ENCODE measurements at places on chromosomes 1 and 21.
A peak's percentile ranks its signal among the peaks of the same experiment; 100 is the strongest.

DNA sequence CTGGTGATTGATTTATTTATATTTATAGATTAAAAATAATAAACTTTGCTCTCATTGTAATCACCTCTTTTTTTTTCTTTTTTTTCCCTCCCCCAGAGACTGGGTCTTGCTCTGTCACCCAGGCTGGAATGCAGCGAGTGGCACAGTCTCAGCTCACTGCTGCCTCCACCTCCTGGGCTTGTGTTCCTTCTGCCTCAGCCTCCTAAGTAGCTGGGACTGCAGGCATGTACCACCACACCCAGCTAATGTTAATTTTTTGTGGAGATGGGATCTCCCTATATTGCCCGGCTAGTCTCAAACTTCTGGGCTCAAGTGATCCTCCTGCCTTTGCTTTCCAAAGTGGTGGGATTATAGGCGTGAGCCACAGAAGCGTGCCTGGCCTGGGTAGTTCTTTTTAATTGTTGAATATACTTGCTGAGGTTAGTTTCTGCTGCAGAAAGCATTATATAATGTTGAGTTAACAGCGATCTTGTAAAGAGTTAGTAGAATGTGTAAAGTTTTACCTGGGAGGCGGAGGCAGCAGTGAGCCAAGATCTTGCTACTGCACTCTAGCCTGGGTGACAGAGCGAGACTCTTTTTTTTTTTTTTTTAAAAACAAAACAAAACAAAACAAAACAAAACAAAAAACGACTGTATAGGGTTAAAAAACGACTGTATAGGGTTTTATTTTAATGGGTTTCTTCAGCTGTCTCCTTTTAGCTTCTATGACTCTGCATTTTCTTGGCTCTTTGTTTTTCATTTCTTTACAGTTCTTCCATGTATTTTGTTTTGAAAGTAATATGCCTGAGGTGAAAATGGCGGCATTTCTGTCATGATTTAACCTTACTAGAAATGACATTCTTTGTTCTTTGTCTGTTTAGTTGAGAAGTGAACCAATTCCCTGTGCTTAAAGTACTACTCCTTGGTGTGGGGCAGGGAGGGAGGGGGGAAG, 82.7 kb downstream of the CAMTA1 start:
- DNase-seq = no peak

- DNase-seq = no peak
Measured at GRCh38 chr1:230231774-230232145, 164.7 kb downstream of the GALNT2 start.

- no peak for DNase-seq
Measured at GRCh38 chr1:10888291-10888690, 91.8 kb upstream of the CASZ1 start.

DNA sequence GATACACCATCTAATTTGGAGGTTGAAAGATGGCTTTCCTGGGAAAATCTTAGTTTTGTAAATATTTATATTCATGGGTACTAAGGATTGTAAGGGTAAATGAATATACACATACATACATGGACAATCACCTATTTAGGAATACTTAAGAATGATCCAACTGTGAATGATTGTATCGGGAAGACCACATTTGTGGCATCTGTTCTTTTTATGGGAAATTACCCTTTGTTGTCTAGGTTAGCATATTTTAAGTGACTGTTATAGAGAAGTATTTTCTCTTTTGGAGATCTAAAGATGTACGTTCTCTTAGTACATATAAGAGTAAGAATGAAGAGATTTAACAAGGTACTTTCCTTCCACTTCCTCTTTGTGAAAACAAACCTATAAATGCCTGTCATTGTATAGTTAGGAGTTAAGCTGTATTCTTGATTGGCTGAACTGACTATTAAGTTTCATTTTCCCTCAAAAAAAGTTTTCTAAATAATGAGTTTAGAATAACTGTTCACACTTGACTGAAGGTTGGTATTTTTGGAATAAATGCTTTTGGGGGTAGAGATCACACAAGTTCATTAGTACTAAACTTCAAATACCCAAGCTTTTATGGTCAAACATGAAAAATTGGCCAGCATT, 26.7 kb downstream of the SNX7 start:
- no peak for DNase-seq

- DNase-seq = no peak
Measured at GRCh38 chr1:18927082-18927653, 24.8 kb upstream of the ALDH4A1 start.

- DNase-seq = no peak
Measured at GRCh38 chr1:147613506-147613905, 56.8 kb downstream of the ACP6 start.

- no peak for DNase-seq
Measured at GRCh38 chr1:47664356-47664755, 226.5 kb downstream of the FOXD2 start.

GRCh38 chr1:8870616-8871538, 7.6 kb downstream of the ENO1 start:
- DNase-seq = no peak

- DNase-seq = no peak
Measured at GRCh38 chr1:64116537-64116936, 86.9 kb upstream of the UBE2U start.

DNA sequence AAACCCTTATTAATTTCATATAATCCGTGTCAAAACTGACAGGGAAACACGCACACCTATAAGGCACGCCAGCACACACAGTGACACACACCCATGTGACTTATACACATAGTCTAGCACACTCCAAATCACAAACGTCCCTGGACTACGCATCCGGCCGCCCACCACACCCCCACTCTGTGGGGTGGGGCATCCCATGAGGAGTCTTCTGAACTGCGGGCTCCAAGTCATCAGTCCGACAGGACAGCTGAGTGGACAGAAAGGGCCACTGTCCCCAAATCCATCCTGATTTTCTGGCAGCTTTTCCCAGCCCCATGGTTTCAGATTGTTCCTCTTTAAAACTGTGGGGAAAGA, 829 bp downstream of the PEA15 start:
- DNase-seq = no peak

DNA sequence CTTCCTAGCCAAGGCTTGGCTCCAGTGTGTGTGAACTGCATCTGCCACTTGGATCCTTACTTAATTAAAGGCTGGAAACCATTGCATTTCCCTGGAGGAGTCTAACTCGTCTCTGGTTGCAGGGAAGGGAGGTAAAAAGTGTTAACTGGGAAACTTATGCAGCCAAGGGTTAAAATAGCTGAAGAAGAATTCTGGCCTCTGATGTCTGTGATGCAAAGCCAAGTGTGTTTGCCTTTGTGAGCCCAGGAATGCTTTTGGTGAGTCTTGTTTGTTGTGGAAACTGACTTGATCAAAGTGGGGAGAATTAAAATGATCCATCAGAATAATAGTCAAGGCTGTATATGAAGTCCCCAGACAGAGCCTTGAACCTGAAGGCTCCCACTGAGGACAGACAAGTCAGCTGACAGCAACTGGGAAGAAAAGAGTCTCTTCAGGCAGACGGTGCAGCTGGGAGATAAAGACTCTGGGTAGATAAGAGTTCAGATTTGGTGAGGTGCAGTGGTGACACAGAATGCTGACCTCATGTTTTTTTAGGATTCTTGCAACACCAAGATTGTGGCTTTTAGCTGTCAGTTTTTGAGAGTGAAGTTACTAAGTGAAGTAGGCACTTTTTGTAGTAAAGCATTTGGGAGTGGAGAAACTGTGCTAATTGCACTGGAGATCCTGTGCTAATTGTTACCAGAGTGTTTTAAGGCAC, 59.5 kb upstream of the WLS start:
- DNase-seq = peak; percentile 51

GRCh38 chr1:62062087-62062486, 132.6 kb upstream of the L1TD1 start:
- no peak for DNase-seq

DNA sequence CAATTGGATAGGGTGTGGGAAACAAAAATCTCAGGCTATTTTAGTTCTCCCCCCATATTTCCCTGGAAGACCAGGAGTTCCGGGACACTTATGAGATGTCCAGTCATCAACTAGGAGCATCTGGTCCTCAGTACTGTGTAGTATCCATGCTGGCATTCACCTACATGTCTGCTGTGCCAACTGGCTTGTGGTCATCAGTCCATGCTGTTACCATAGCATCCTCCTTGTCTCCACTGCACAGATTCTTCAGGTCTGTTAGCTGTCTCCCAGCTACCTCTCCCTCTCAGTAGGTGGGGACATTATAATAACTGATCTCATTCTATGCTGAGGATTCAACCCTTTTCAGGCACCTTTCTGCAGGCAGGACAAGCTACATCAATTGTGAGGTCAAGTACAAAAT, 302.9 kb downstream of the BARHL2 start:
- DNase-seq = no peak

GRCh38 chr1:55051621-55052020, 12.3 kb downstream of the PCSK9 start:
- no peak for DNase-seq

DNA sequence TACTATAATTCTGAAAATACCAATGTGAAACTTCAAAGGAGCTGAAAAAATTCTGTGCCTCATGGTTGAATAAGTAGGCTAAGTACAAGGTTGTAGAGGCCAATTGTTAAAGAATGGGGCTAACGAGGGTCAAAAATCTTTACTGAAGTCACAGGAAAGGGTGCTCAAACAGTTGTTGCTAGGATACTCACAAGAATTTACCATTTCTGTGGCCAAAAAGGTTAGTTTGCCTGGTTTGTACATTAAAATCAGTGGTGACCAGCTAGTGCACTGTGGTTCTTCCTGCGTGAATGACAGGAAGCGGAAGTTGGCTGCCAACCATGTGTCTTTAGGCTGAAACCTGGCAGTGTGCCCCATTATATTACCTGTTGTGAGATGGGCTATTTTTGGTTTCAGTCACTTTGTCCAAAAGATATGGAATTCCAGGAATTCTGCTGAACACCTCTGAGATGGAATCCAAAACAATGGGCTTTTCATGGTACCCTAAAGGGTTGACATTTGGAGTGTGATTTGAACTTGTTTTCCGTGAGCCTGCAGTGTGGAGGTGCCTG, 13.5 kb downstream of the MAP3K21 start:
- DNase-seq = no peak

DNA sequence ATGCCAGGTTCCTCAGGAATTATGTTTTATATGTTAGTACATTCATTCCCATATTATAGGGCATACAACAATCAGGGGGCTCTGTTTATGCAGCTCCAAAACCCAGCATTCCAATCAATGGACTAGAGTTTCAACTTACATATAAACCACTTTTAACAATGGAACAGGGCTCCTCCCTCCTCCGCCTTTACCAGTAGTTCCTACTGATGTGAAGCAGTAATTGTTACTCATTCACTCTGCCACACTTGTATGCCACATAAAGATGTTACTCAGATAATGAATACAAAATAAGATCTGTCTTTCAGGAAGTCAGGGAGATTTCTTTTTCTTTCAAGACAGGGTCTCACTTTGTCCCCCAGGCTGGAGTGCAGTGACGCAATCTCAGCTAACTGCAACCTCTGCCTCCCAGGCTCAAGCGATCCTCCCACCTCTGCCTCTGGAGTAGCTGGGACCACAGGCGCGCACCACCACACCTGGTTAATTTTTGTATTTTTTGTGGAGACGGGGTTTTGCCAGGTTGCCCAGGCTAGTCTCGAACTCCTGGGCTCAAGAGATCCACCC, 17.1 kb downstream of the ZNF281 start:
- DNase-seq = no peak

DNA sequence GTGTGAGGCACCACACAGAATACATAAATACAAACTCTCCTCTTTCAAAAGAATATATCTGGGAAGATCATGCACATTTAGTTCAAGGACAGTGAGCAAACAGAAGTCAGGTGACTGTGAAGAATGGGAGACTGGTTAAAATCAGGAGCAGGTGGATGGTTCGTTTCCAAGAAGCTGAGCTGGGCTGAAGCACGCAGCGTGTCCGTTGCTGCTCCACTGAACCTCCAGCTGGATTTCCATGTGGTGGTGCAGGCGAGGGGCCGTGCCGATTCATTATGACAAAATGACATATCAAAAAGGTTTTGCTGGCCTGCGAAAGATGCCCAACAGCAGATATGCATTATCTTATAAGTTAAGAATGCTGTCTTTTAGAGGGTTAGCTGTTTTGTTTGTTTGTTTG, 66.0 kb downstream of the OLIG1 start:
- DNase-seq = no peak

DNA sequence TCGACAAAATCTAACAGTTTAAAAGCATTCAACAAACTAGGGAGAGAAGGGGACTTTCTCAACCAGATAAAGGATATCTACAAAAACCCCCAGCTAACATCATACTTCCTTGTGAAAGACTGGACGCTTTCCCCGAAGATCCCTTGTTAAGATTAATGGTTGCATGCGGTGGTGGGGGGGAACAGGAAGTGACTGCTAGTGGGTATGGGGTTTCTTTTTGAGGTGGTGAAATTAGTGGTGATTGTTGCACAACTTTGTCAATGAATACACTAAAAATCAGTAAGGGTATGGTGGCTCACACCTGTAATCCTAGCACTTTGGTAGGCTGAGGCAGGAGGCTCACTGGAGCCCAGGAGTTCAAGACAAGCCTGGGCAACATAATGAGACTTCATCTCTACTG, 26.9 kb upstream of the EYA3 start:
- peak; percentile 80 for DNase-seq

DNA sequence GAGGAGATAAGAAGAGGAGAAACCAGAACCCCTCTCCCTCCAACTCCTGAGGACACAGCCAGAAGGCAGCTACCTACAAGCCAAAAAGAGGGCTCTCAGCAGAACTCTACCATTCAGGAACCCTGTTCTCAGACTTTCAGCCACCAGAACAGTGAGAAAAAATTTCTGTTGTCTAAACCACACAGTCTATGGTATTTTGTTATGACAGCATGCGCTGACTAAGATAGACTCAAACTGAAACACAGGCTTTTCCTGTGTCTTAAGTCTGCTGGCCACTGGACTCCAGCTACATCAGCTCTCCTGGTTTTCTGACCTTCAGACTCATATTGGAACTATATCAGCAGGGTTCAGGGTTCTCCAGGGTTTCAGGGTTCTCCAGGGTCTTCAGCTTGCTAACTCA, 126.5 kb upstream of the TNFSF4 start:
- no peak for DNase-seq

DNA sequence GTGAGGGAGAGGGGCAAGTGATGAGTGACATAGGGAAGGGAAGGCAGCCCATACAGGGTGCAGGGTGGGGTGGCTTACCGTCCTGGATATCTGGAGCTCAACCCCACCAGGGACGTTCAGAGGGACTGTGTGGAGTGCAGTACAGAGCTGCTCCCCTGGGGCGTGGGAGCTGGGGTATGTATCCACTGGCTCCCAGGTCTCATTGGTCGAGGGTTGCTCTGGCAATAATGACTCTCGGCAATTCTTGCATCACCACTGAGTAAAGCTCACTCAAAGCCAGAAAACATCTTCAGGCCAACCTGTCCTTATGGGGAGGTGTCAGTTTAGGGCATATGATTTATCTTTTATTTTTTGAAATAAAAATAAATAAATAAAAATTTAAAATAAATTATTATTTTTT, 43.2 kb upstream of the RUNX3 start:
- no peak for DNase-seq

GRCh38 chr1:46401964-46402626, 8.0 kb downstream of the FAAH start:
- peak; percentile 59 for DNase-seq

- DNase-seq = no peak
Measured at GRCh38 chr1:52225174-52225573, 83.3 kb downstream of the ZFYVE9 start.

- DNase-seq = no peak
Measured at GRCh38 chr1:231049121-231049979, 9.3 kb upstream of the FAM89A start.

Measured in Kasumi-1 (cell line).